ENCODE measurements at places on chromosomes 11 and 22.

- no peak for DNase-seq
These were observed 111.7 kb downstream of the NECTIN1 start for GRCh38 chr11:119617340-119617713.

DNA sequence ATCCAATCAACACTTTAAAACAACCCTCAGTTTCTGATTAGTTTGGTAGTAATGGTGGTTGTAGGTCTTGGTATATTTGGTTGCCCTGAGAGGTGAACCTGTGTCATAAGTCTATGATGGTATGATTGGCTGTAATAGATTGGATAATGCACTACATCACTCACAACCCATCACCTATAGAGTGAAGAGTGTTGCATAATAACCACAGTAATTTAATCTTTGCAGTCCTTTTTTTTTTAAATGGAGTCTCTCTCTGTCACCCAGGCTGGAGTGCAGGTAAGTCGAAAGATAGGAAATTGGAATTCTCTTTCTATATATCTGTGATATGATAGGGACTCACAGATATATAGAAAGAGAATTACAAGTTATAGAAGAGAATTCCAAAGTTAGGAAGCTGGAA is 133.4 kb upstream of the PGR start:
- no peak for DNase-seq

- DNase-seq, result no peak
These were observed at the start of gene SYT13 for GRCh38 chr11:45285930-45286632. Gene SYT13, minus strand, starts transcription at chr11:45286341. Its CDS starts 134 bp downstream, at chr11:45286207.

- no peak for DNase-seq
These were observed 41.7 kb downstream of the CCDC83 start for GRCh38 chr11:85896876-85897275.

GRCh38 chr11:104943561-104943960 is 24.8 kb downstream of the CASP4 start:
- DNase-seq, result no peak
